SHP77 treated with DMSO at 0.1 percent for 48 hours (cell line): ENCODE measurements at places on chromosomes 16 and 17.

DNA sequence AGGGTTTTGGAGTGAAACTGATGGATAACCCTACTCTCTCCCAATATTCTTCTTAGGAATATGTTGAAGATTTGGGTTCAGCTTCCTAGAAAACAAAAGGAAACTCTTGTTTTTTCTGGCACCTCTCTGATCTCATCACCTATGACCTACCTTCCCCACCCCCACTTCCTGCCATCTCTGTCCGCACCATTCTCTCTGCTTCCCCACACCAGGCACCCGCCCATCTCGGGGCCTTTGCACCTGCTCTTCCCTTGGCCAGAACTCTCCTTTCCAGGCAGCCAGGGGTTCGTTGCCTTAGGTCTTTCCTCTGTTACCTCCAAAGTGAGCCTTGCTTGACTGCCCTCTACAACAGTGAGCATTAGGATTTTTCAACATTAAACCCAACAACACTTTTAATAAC lies 159.7 kb downstream of the IRX3 start:
- no peak for DNase-seq

GRCh38 chr16:31456988-31457360 lies 2.3 kb upstream of the ARMC5 start:
- DNase-seq: no peak

GRCh38 chr16:87877942-87878507 lies 8.7 kb upstream of the SLC7A5 start:
- DNase-seq: no peak

- DNase-seq: no peak
Measured at GRCh38 chr16:13262270-13263090, 361.1 kb downstream of the SHISA9 start.

DNA sequence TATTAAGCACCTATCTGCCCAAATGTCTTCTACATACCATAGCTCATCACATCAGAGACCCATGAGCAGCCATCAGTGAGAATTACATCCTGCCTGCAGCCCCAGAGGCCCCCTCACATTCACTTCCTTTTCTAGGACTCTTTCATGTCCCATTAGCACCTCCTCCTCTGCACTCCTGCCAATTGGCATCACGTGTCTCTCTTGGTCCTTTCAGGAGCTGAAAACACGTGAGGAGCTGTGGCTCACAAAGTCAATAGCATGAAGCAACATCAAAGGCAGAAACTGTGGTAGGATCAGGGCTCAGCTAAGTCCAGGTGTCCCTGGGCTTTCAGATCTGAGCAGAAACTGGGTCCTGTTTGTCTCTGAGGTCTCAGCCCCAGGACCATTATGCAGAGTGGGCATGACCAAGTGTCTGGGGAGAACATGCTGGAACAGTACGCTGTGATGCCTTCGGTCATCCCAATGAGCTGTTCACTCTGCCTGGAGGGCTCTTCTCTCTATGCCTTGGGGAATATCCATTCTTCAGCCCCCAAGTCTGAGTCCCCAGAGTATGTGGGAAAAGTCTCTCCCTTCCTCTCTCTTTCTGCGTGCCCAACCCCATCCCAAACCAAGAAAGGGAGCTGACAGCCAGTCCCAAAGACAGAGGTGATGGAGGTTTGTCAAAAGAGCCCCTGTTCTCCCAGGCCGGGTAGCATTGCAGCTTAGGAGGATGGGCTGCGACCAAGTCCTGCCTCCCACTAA lies 457.0 kb upstream of the CDH5 start:
- peak; percentile 8 for DNase-seq

- DNase-seq: peak; percentile 95
Measured at GRCh38 chr17:43367737-43368242, 31.0 kb upstream of the ARL4D start.

GRCh38 chr16:54926166-54926838 lies 4.4 kb upstream of the IRX5 start:
- DNase-seq: peak; percentile 47

- no peak for DNase-seq
Measured at GRCh38 chr17:80166446-80166845, 3.4 kb upstream of the CARD14 start.

- peak; percentile 24 for DNase-seq
Measured at GRCh38 chr16:90077757-90078578, 837 bp upstream of the PRDM7 start.

- no peak for DNase-seq
Measured at GRCh38 chr16:20950294-20950693, 49.7 kb downstream of the LYRM1 start.

GRCh38 chr17:56149266-56150036 lies 3.8 kb upstream of the ANKFN1 start:
- DNase-seq: no peak

- no peak for DNase-seq
Measured at GRCh38 chr17:2004435-2004952, 20.6 kb downstream of the RTN4RL1 start.

- DNase-seq: no peak
Measured at GRCh38 chr16:64253096-64253495, 868.8 kb downstream of the CDH11 start.

GRCh38 chr16:2194166-2194834 lies 2.1 kb downstream of the CASKIN1 start:
- DNase-seq: no peak

DNA sequence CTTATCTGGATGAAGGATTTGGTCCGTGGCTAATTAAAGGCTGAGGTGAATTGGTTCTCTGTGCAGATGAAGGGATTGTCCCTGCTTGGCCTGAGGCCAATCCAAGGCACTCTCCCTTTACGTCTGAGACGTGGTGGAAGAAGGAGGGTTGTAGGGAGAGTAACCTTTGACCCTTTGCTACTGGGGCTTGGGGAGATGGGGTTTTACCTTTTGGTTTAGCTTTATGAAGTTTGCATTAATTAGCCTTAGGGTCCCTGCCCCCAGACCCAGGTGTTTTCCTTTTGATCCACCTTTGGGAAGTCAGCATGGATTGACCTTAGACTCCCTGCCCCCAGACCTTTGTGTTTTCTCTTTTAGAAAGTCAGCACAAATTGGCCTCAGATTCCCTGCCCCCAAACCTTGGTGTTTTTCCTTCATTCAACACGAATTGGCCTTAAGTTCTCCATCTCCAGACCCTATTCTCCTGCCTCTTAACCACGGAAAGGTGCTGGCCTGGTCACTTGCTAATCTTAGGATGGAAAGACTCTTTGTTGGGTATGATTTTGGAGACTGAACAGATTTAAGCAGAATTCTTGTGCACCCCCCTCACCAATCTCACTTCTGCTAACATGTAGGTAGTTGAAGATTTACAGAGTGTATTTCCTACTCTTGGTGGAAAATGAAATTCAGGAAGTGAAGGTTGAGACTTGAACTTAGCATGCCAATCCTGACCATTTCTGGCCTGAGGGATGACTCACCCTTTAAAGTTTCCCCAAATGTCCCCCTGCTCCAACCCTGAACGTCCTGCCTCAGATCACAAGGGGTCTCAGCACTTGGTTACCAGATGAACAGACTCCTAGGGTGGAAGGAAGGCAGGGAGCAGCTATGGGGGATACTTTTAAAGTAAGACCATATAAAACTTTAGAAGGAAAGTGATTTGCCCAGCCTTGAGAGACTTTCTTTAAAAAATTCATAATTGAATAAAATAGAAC lies 23.1 kb upstream of the MMD start:
- DNase-seq: no peak

GRCh38 chr16:262121-262745 lies 13.5 kb downstream of the RGS11 start:
- DNase-seq: no peak

GRCh38 chr16:70808371-70808770 lies 7.4 kb upstream of the VAC14 start:
- no peak for DNase-seq

DNA sequence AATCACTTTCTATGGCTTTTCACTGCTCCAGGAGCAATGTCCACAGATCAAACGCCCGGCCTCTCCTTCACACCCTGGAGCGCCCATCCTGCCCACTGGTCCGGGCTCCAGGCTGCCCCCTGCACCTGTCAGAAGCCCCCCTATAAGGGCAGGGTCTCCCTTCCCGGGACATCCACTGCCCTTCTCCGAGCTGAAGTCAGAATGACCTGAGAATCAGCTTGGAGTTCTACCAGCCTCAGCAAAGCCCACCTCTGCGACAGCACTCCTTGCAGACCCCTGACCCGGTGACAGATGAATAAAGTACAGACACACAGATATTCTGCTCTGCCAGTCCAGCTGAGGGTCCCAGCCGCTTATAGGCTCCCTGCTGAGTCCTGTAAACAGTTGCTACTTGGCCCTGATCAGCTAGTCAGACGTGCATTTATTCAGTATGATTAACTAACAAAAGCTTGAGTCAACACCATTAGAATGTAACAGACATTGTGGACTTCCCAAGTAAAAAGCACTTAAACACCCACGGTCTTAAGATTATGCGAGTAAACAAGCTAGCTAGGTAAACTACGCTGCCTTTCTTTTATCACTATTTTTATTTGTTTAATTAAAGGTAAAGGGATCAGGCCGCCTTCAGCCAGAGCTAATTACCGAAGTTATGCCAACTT lies 4.8 kb downstream of the SLC7A5 start:
- DNase-seq: no peak

- DNase-seq: no peak
Measured at GRCh38 chr17:59825533-59826322, 67.0 kb downstream of the TUBD1 start.

DNA sequence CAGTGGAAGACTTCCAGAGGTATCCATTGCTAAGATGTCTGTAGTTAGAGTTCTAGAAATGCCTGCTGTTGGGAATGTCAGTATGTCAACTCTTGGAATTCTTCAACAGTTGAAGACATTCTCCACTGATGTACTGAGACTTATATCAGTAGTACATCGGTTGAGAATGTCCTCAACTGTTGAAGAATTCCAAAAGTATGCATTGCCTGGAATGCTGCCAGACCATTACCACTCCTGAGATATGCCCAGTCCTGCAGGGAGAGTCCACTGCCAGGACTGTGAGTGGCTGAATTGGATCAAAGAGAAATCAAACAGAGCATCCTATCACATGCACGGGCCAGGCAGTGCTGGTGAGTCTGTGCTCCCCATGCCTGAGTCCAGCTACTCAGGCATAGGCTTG lies 42.0 kb downstream of the IL21R start:
- no peak for DNase-seq

- DNase-seq: no peak
Measured at GRCh38 chr16:69036399-69037091, 68.9 kb upstream of the HAS3 start.

- DNase-seq: no peak
Measured at GRCh38 chr16:50967827-50968612, 183.1 kb downstream of the SALL1 start.

DNA sequence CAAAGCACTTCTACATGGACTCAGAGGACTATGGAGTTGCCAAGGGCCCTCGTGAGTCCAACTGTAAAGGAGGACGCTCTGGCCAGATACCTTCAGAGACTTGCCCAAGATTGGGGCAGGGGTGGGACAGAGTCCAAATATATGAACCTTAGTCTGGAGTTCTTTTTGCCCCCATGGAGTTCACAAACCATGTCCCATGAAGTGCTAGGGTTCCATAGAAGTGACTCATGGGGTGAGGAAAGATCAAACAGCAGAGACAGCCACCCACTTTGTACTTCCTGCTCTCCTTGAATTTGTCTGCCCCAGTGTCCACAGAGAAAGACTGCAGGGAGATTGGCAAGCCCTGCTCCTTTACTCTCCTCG lies 29.0 kb downstream of the SRL start:
- DNase-seq: no peak

GRCh38 chr16:67539691-67540635 lies 11.3 kb downstream of the RIPOR1 start:
- DNase-seq: no peak

DNA sequence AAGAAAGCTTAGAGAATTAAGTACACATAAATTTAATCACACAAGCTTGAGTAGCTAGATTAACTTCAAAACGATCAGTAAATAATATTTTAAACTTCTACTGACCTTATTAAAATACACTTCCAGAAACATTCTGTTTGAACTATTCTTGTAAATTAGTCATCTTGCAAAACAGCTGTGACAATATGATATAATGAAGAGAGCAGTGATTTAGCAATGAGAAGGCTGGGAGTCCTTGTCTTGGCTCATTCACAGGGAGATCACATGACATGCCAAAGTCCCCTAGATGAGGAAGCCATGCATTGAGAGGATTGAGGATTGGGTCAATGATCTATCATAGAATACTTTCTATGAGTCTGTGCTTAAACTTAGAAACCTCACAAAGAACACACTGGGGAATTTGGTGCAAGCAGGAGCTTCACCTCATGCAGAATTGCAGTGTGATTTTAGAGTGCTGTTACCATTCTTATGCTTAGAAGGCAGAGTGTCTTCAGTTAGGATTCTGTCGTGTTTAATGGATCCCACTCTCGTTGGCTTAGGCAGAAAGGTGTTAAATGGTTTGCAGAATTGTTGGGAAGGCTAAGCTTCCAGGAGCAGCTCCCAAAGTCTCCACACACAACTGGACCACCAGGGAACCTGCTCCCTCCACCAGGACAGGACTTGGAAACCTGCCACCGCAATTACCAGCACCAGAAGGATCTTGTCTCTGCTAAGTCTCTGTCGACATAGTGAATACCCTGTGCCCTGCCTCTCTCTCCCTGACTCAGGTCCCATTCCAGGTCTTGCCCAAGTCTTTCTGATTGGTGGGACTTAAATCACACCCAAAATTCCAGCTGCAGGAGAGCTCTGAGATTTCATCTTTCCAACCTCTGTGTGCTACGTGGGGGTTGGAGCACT lies 87.1 kb downstream of the USP22 start:
- no peak for DNase-seq

GRCh38 chr17:34883106-34884000 lies 77.9 kb downstream of the CCT6B start:
- no peak for DNase-seq

GRCh38 chr16:2121853-2122252 lies 13.8 kb downstream of the PKD1 start:
- DNase-seq: no peak

DNA sequence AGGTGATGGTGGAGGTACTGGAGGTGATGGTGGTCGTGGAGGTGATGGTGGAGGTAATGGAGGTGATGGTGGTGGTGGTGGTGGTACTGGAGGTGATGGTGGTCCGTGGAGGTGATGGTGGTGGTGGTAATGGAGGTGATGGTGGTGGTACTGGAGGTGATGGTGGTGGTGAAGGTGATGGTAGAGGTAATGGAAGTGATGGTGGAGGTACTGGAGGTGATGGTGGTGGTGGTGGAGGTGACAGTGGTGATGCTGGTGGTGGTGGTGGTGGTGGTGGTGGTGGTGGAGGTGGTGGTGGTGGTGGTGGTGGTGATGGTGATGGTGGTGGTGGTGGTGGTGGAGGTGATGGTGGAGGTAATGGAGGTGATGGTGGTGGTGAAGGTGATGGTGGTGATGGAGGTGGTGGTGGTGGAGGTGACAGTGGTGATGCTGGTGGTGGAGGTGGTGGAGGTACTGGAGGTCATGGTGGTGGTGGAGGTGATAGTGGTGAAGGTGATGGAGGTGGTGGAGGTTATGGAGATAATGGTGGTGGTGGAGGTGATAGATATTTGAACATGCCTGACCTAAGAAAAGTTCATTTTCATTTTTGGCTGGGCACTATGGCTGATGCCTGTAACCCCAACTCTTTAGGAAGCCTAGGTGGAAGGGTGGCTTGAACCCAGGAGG lies 55.0 kb downstream of the RNF213 start:
- no peak for DNase-seq
